Activated naive CD8-positive, alpha-beta T cell treated with anti-CD3 and anti-CD28 coated beads for 36 hours (primary cell): ENCODE measurements at places on chromosomes 11 and 22. TPM values are rescaled to one million over a fixed set of nuclear protein-coding genes. Genes with fewer than 3 reads are reported as not detected.

OR2AT4 gene
- total RNA-seq = not detected

WNT7B gene
- not detected for total RNA-seq

DNA sequence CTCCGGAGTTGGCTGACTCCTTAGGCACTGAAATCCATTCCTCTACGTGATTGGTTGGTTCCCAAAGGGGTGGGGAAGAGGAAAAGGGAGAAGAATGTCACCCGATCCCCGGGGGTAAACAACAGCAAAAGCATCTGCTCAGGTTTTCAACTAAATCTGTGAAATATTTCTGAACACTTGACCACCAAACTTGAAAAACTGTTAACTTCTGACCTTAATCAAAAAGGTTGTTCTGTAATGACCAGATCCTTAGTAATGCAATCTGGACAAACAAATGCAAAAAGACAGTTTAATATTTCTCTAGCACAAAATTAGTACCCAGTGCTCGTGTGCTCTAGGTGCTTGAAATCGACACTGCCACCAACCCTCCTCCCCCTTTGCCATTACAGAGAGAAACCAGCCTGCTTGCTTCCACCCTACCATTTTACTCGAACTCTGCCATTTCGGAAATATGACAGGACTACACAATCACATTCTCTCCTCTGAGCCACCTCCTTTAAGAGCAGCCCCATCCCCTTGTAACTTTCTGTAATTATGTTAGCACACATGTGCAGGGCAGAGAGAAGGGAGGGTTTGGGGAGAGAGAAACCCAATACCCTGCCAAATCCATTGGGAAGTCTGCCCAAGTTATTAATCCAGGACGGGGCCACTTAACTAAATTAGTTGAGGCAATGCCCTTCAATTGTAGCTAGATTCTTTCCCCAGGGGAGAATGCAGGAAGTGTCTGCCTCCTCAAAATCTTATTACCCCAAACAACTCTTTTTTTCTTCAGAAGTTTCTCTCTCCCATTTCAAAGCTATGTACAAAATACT lies 113.8 kb downstream of the RBFOX2 start:
- peaks cover 12% of the 10 kb centered on the region for H3K4me1 ChIP-seq
- no peak for DNase-seq
- peaks cover 12% of the 10 kb centered on the region for H3K27me3 ChIP-seq
- no peak overlapping the region for H3K27ac ChIP-seq

DNA sequence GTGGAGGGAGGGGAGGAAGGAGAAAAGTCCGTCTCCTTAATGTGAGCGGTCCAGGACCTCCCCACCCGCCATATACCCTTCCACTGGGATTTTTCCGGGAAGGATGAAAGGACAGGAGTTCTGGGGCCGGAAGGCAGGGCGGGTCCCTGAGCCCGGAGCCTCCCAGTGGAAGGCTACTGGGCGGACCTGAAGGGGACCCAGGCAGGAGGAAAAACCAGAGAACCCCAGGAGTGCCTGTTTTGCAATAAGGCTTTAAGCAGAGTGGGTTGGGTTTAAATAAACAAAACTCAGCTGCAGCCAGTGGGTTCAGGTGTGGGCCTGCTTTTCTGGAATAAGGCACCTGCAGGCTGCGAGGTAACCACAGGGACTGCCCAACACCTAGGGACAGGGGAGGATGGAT lies 1.7 kb upstream of the CELSR1 start:
- H3K27ac ChIP-seq = no peak overlapping the region
- H3K36me3 ChIP-seq = no peaks in the 10 kb centered on the region
- no peak overlapping the region for H3K4me3 ChIP-seq
- H3K27me3 ChIP-seq = peaks cover 64% of the 10 kb centered on the region
- peaks cover 10% of the 10 kb centered on the region for H3K4me1 ChIP-seq
- DNase-seq = no peak

DNA sequence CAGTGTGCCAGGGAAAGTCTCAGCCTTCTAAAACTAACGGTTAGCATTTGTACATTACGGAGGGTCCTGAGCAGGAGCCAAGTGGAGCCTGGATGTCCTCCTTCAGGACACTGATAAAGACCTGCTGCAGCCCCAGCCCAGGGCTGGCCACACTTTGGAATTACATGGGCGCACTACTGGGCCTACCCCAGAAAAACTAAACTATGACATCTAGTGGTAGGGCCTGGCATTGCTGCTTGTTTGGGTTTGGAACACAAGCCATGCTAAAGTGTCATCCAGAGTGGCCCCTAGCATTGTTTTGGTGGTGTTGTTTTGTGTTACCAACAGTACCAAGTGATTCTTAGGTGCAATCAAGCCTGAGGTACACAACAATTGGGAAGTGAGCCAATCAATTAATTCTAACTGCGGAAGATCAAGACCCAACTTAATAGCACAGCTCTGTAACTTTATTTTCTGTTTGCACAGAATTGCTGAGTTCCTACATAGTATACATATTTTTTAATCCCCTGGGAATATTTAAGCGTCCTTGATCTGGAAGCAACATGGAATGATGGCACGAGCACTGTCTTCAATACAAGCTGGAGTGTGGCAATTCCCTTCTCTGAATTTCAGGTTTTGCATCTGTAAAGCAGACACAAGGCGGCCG lies 340.7 kb downstream of the LARGE1 start:
- peaks cover 7% of the 10 kb centered on the region for H3K27me3 ChIP-seq
- H3K36me3 ChIP-seq = no peaks in the 10 kb centered on the region
- no peak overlapping the region for H3K4me3 ChIP-seq
- peak; percentile 21 for DNase-seq

DNA sequence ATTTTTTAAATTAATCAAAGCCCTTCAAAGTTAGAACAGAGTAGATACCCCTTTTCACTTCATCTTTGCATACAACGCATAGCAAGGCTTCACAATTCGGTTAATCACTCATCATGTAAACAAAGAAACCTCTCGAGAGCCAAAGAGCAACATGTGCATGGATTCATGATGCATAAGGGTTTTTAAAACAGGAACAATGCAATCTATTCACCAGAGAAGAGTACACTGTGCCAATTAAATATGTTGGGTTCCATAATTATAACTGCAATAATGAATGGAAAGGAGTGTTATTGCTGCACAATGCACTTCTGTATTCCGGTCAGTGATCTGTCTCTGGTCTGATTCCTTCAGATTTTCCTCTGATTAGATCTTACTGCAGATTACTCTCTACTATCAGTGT lies 45.3 kb downstream of the CADM1 start:
- peaks cover 7% of the 10 kb centered on the region for H3K27me3 ChIP-seq
- H3K4me1 ChIP-seq = no peaks in the 10 kb centered on the region
- no peak overlapping the region for H3K27ac ChIP-seq
- H3K36me3 ChIP-seq = no peaks in the 10 kb centered on the region
- no peak overlapping the region for H3K4me3 ChIP-seq
- DNase-seq = no peak

DNA sequence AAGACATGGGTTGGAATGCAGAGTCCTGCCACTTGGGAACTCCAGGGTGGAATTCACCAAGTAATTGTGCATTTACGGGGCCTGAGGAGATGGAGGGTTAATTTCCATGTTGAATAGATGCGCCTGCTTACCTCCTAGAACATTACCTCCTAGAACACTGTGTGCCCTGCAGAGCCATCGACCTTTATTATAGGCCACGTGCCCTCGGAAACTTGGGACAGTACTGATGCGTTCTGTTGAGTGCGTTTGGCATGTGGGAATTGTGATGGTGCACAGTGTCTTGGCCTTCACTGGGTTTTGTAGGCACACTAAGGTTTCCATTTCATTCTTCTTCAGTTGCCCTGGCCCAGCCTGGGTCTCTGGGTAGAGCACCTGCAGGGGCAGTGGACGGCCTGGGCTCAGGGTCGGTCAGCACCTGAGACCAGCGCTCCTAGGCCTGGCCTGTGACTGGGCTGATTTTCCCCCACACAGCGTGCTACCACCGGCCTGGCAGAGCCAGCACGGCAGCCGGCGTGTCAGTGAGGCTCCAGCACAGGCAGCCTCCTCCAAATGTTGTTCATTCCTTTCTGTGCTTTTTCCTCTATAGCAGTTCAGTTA lies 12.7 kb downstream of the TRMU start:
- DNase-seq = no peak
- H3K27ac ChIP-seq = no peak overlapping the region
- peaks cover 24% of the 10 kb centered on the region for H3K36me3 ChIP-seq
- no peaks in the 10 kb centered on the region for H3K4me1 ChIP-seq
- no peaks in the 10 kb centered on the region for H3K27me3 ChIP-seq
- H3K4me3 ChIP-seq = no peak overlapping the region

DNA sequence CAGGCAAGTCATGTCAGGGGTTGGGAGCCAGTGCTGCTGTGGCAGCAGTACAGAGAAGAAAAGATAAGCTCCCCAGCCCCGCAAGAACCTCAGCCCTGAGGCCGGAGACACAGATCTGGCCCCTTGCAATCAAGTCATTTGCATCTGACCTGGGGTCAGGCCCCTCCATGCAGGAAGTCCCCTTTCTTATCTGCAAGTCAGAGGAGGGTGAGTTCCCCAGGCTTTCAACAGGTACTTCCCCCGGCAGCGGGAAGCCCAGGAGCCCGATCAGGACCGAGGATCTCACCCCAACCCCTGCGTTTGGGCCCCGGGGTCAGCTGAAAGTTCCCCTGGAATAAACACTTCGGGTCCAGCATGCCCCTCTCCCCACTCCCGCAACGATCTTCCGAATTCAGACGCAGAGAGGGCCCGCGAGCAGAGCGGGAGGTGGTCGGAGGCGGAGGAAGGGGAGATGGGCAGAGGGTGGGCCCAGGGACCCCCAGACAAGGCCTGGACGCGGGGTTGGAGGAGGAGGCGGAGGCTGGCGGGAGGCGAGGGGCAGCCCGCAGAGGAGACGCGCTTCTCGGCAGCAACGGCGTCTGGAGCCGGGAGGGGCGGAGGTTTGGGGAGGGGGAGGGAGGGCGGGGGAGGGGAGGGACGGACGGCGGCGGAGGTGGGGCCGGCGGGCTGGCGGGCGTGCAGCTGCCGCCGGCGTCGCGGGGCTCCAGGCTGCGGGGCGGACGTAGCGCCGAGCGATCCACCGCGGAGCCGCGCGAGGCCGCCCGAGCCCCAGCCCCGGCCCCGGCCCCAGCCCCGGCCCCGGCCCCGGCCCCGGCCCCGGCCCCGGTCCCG lies at the start of gene TSPAN18:
TSS of gene TSPAN18 (plus strand) at position 680 of the 831 bp plus-strand sequence. CDS start 179,455 bp downstream, outside the sequence.
- peaks cover 32% of the 10 kb centered on the region for H3K4me1 ChIP-seq
- peak; percentile 26 for DNase-seq
- H3K4me3 ChIP-seq = peak within 1 kb of the TSS; percentile 81
- peaks cover 22% of the 10 kb centered on the region for H3K27me3 ChIP-seq
- H3K27ac ChIP-seq = peak within 1 kb of the TSS; percentile 56

DNA sequence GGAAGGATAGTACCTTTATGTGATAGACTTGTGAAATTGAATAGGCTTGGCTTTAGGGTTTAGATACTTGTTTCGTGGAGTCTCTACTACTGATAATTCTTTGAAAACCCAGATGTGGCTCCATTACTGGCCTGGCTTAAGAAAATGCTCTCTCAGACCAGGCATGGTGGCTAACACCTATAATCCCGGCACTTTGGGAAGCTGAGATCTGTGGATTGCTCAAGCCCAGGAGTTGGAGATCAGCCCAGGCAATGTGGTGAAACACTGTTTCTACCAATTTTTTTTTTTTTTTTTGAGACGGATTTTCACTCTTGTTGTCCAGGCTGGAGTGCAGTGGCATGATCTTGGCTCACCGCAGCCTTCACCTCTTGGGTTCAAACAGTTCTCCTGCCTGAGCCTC lies 40.9 kb downstream of the ATG13 start:
- no peaks in the 10 kb centered on the region for H3K4me1 ChIP-seq
- no peak for DNase-seq
- H3K4me3 ChIP-seq = no peak overlapping the region
- peaks cover 2% of the 10 kb centered on the region for H3K36me3 ChIP-seq

GRCh38 chr11:109641549-109641948 lies 219.6 kb downstream of the C11orf87 start:
- no peak for DNase-seq
- peaks cover 3% of the 10 kb centered on the region for H3K27me3 ChIP-seq
- no peak overlapping the region for H3K4me3 ChIP-seq
- no peak overlapping the region for H3K27ac ChIP-seq
- no peaks in the 10 kb centered on the region for H3K36me3 ChIP-seq
- H3K4me1 ChIP-seq = no peaks in the 10 kb centered on the region

DNA sequence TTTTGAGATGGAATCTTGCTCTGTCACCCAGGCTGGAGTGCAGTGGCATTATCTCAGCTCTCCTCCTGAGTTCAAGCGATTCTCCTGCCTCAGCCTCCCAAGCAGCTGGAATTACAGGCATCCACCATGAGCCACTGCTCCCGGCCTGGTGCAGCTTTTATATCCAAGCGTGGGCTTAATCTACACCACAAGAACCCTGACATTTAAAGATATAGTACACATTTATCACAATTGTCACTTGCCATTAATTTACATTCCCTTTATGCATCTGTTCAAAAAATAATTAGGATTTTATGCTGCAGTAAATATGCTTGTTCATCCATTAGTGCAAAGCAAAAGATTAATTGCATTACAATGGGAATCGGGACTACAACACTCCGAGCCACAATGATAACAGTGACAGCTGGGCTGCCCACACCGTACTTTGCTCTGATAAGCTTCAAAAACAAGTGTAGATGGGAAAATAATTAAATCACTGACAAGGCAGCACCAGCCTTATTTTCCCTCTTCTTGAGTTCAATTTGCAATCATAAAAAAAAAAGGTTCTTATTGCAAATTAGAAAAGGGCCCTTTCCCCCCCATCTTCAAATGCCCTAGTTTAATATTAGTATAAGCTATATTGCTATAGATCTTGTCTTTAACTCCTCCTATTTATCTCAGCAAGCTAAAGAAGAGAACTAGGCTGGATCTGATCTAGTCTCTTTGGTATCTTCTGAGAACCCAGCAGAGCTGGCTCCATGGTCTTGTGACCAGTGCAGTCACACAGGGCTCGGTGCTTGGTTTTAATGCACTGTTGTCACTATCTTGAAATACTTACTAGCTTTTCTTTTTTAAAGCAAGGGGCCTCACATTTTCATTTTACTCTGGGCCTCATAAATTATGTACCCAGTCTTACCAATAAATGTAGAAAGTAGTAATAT lies 206.2 kb upstream of the LRRC4C start:
- H3K4me3 ChIP-seq = no peak overlapping the region
- DNase-seq = no peak

DNA sequence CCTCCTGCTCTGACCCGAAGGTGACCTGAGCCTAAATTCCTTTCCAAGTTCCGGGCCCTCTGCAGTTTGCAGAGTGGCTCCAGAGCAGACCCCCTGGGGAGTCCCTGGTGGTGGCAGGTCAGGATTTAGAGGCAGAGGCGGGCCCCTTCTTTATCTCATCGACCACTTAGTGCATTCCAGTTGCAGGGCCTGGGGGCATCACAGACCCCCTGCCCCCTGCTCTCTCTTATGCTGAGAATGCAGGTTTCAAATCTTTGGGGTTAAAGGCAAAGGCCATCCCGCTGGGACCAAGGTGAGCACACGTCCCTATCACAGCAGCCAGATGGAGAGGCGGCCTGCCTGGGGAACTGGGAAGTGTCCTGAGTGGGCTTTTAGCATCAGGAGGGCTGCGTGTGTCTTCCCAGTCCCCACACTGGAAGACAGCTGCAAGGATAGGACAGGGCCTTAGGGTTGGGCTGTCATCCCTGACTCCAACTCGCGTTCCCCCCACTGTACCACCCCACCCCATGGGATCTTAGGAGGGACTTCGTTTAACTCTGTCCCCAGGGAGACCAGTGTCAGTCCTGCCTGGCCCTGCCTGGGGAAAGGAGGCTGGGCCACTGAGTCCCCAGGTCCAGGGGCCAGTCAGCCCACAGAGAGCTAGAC lies 11.3 kb downstream of the DERL3 start:
- H3K27ac ChIP-seq = no peak overlapping the region
- no peaks in the 10 kb centered on the region for H3K4me1 ChIP-seq
- H3K4me3 ChIP-seq = no peak overlapping the region
- H3K27me3 ChIP-seq = no peaks in the 10 kb centered on the region
- DNase-seq = no peak
